ENCODE measurements at places on chromosomes 7 and 10.

- DNase-seq: no peak
Measured at GRCh38 chr10:22992621-22993020, 64.8 kb downstream of the ARMC3 start.

- DNase-seq: no peak
Measured at GRCh38 chr10:7705341-7705740, 2.2 kb downstream of the ITIH2 start.

GRCh38 chr10:102422545-102423129 lies 2.0 kb downstream of the FBXL15 start:
- DNase-seq: peak; percentile 61

DNA sequence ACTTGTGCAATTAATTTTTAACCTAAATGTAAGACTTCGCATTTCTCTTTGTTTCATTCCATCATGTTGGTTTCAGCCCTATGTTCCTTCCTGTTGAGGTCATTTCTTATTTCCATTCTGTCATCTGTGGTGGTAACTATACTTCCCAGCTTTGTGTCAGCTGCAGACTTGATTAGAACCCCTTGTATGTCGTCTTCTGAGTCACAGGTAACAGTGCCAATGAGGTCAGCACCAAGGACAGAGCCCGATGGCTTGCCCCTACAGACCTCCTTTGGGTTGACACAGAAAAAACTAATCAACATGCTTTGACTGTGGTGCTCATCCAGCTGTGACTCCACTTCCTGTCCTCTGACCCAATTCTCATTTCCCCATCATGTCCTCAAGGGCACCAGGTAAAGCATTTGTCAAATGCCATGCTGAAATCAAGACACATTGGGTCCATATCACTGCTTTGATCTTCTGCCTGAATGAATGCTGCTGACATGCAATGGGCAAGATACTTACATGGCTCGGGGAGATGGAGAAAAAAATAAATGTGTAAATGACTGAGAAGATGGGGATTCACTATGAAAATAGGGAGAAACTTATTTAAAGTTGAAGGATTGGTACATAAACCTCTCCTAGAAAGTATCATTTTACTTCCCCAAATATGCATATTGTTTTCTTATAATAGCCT lies 25.6 kb upstream of the CRTAC1 start:
- DNase-seq: no peak

DNA sequence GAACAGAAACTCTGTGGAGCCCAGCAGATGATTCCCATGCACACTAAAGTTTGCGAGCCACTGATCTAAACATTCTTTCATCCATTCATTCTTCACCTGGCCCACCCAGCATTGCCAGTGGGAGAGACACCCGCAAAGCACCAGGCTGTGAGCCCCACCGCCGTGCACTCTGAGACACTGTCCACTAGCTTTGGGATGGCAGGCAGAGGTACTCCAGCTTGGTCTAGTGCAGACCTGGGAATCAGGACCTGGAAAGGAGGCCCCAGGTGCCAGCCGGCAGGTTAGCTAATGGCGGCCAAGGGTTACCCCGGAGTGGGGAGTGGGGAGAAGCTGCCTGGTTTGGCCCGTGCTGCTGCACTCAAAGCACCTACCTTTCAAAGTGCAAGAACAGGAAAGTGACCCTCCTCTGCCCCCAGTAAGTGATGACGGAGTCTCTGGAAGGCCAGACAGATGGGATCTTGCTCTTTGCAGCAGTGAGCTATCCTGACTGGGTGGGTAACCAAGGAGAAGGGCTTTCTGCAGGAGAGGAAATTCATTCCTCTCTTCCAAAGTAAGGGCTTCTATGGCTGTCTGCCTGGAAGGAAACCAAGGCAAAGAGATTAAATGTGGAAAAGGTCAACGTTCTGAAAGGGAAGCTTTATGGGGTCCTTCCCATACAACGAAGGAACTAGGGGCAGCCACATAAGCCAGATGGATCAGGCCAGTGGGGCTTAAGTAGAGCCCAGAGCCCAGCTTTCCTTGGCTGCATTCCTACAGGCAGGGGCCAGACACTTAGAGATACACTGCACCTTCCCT lies 74.2 kb upstream of the LRRC4 start:
- no peak for DNase-seq

DNA sequence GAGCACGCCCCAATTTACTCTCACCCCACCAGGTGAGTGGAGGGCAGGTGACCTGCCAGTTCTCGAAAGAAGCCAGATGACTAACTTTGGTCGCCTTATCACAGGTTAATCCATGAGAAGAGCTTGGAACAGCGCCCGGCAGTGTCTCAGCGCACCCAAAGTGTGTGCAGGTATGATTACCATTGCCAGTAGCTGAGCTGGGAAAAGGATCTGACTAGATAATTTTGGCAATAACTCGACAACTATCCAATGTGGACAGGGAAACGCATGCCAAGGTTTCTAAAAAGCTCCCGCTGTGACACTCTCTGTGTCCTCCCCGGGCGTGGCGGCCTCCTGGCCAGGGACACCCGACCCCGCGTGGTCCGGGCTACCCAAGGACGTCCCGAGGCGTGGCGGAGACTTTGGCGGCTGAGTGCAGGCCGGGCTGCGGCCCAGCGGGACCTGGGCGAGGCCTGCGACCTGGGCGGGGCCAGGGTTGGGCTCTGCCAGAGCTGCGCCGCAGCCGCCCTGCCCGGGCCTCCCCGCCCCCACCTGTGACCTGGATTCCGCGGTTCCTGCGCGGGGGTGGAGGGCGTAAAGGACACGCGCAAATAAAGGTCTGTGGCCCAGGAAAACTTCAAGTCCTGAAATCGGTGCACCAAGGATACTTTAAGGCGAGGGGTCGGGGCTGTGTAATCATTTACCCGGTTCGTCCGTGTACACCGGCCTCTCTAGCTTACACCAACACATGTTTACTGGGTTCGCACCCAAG lies 13.7 kb upstream of the WAPL start:
- peak; percentile 45 for DNase-seq

- DNase-seq: no peak
Measured at GRCh38 chr7:35652124-35652523, 42.8 kb downstream of the HERPUD2 start.

- DNase-seq: no peak
Measured at GRCh38 chr7:121871188-121871587, 1.8 kb upstream of the PTPRZ1 start.

- no peak for DNase-seq
Measured at GRCh38 chr7:5393328-5393727, 30.3 kb downstream of the TNRC18 start.

- no peak for DNase-seq
Measured at GRCh38 chr10:22606164-22606614, 108.2 kb downstream of the PIP4K2A start.

DNA sequence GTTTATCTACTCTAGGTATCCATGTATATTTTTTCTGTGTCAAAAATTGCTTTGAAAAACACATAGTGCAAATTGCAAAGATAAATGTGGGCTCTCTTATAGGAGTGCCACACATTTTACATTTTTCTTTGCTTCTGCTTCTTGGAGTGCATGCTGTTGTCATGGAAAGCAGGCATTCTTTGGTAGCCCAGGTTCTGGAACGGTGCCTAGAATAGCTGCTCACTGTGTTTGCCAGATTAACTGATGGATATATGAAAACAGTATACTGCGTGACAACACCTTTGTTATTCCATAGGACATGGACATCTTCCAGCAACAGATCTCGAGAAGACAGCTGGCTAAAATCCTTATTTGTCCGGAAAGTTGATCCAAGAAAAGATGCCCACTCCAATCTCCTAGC lies 13.4 kb downstream of the NIPSNAP2 start:
- no peak for DNase-seq

- DNase-seq: no peak
Measured at GRCh38 chr10:125152450-125153368, 7.7 kb downstream of the CTBP2 start.

DNA sequence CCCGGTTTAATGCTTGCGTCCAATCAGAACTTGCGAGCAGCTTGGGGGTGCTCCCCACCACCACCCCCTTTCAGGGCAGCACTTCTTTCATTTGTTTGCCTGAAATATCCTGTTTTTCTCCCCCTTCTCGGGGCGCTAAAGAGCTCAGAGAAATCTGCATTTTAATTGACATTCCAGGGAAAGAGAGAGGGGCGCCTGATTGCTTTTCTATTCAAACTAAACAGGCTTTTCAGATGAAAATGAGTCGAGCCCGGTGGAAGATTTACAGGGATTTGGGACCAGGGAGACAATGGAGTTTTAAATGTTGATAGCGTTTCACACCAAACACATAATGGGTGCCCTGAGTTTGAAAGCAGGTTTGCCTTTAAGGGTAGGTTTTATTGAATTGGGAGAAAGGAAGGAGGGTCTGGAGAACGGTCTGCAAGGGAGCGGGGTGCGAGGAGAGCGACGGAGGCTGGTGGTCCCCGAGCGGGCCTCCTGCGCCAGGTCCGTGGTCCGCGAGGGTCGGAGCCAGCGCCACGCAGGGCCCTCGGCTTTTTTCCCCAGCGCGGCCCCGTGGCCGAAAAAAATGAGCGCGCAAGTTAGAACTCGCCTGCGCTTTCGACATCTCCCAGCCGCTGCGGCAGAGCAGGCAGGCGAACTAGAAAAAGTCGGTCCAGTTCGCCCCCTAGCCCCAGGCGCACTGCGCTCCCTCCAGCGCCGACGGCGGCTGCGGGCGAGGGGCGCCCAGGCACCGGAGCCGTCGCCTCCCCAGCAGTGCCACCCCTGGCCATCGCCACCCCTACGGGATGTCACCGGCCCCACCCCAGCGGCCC lies 1.3 kb downstream of the FGFR2 start:
- DNase-seq: no peak

DNA sequence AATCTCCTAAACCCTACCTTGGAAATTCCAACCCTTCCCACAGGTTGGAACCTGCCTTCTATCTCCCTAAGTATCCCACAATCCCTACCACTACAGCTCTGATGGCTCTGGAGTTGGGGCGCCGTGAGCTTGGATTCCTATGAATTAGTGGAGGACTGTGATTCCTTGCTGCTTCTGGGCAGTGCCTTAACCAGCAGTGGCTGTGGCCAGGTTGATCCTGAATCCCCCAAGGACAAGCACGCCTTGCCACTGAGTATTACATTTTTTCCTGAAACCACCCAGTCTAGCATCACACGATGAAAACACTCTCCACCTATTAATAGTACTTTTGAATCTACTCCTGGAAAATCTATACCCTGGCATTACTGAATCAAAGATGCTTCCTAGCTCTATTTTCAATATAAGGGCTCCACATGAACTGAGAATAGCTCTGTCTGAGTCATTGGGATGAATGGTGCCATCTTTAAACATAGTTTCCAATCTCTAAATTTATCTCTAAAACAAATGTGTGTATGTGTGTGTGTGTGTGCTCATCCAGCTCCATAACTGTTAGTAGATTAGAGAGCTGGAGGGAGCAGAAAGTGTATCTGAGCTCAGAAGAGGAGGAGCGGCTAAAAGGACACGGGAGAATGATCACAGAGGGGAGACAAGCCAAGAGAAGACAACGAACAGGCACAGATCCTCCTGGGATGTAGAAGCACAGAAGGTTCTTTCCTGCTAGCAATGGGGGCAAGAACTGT lies 11.9 kb upstream of the INPP5F start:
- DNase-seq: no peak

- no peak for DNase-seq
Measured at GRCh38 chr7:122724366-122724765, 21.6 kb upstream of the RNF148 start.

- no peak for DNase-seq
Measured at GRCh38 chr7:8213381-8213780, 48.6 kb downstream of the ICA1 start.

- no peak for DNase-seq
Measured at GRCh38 chr10:73854310-73854709, 20.0 kb downstream of the CAMK2G start.

DNA sequence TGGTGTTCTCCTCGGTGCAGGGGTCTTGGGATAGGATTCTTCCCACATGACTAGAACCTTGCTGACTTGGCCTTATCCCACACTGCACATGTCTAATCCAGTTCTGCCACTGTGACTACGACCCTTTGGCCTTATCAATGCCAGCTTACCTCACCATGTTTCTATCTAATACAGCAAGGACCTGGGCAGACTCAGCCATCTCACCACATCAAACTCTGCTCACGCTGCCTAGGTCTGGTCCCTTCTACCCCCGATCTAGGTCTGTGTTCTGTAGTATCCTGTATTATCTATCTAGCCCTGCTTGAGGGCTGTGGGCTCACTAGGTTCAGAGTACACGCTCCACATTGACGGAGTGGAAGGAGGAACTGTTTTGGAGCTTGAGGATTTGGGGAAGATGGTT lies 282.4 kb downstream of the HPSE2 start:
- no peak for DNase-seq

DNA sequence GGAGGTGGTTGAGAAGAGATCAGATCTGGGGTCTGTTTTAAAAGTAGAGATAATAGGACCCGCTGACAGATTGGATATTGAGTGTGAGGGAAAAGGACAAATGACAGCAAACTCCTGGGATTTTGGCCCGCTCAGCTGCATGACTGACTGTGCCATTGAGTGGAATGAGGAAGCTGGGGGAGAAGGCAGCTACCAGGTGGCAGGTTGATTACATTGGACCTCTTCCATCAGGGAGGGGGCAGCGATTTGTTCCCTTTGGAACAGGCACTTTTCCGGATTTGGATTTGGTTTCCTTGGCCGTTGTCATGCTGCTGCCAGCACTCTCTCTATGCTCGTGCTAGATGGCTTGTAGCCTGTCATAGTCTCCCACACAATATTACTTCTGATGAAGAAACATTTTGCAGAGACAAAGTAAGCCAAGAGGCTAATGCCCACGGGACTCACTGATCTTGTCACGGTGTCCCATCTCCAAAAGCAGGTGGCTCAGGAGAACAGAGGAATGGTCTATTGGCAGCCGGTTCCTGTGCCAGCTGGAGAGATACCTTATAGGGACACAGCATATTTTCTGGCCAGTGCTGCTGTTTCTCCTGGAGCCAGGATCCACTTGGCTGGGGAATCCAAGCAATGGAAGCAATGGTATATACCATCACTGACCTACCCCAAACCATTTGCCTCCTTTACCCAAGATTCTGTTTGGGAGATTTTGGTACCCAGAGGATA lies 69.1 kb upstream of the WAC start:
- no peak for DNase-seq

DNA sequence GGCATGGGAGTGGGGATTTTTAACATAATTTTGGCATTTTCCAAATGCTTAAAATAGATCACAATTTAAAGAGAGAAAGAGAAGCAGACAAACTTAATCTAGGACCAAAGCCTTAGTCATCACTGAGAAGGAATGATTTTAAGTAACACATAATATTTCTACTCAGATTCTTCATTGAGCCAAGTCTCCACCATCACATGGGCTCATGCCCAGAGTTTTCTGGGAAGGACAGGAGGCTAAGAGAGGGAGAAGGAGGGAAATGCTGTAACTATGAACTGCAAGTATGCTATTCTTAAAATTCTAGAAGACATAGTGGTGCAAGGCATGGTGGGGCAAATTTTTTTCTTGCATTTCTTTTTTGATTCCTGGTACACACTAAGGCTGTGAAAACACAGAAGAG lies 23.8 kb upstream of the UBE2D1 start:
- DNase-seq: no peak

- no peak for DNase-seq
Measured at GRCh38 chr10:11930312-11930978, 107.3 kb downstream of the PROSER2 start.
